Substantia nigra (tissue), 51 donors: ENCODE measurements at places on chromosomes 2 and 18.

GRCh38 chr2:193502363-193503035 lies 1307.8 kb upstream of the TMEFF2 start:
- DNase-seq: no peak

DNA sequence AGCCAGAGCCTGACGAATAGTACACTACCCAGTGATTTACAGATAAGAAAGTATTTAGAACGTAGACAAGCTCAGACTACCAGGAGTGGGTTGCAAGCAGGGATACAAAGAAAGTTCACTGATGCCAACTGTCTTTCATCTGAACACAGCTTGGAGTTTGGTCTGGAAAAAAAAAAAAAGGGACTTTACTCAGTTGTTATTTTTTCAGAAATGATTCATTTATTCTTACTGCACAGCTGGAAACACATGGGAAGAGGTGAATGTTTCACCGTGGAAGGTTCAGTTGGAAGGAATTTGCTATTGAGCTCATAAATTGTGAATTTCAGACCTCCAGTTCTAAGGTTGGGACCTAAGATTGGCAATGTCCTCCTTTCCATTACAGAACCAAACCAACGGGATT lies 259.7 kb downstream of the ETAA1 start:
- no peak for DNase-seq

DNA sequence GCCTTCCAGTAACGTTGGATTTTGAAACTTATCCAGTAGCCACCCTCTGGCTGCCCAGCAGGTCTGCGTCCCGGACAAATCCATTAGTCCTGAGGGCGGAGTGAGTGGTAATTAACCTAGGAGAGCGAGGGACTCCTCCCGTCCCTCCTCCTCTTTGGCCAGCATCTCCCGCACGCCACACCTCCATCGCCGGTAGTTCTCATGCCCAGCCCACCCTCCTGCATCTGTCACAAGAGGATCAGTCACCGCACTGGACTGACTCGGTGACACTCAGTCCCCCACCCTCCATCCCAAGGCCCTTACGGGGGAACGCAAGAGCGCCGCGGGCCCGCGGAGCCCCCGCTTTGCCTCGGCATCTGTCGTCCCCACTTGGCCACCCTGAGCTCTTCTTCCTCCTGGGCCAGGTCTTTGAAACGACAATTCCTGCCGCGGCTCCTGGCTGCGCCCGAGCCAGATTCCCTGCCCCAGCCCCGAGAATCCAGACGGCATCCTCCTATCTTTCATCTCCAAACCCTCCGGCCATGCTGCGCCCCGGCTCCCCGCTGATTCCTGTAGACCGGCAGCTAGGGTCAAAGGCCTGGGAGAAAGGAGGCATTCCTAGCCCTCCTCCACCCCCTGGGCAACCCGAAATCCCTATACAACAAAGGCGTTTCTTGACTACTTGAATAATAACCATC lies 77.5 kb downstream of the EIF2AK3 start:
- no peak for DNase-seq

- no peak for DNase-seq
Observed at GRCh38 chr2:231334981-231335380, 60.5 kb upstream of the B3GNT7 start.

- DNase-seq: no peak
Observed at GRCh38 chr18:67553437-67553836, 36.9 kb upstream of the DSEL start.

- DNase-seq: peak; percentile 68
Observed at GRCh38 chr2:45860136-45861121, 209.0 kb downstream of the PRKCE start.

DNA sequence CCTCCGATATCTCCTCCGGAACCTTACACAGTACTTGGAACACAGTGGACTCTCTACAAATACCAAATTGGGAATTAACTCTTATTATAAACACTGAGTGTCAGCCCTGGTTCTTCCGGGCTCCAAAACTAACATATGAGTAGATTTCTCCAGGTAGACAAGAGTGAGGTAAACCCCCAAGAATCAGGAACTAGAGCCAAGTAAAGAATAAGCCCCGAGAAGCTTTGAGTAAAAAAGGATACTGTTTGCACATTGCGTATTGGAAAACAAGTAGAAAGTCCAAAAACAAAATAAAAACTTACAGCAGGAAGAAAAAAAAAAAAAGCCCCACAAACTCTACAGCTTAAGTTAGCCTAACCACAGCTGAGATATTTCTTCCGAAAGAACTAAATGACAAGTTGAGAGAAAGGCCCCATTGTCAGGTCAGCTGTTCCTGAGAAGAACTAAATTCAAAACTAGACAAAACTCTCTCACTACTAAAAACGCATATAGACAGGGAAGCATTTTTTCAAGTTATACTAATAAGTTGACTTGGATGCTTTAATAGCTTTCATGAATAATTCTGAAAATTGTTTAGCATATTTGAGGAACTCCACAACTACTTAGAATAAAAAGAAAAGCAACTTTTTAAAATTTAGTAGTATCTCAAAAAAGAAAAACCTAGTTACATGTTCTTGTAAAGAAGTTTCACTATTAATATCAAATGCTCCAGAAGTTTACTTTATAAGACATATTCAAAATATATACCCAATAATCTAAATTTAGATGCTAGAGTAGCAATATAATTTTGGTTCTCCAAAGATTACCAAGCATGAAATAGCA lies 4.3 kb upstream of the HAAO start:
- no peak for DNase-seq

DNA sequence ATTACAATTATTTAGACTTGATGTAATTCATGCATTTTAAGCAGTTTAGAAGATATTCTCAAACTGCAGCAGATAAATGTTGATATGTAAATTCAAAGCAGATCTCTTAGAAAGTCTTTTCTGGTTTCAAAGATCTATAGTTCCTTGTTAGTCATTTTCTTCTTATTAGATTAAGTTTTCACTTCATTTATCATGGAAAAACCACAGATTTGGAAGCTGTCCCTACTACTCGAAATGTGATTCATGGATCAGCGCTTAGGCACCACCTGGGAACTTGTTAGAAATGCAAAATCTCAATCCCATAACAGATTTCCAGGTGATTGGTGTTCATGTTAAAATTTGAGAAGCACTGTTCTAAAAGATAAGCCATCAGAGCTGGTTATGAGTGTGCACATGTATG lies 92.8 kb upstream of the CDH2 start:
- no peak for DNase-seq

GRCh38 chr18:57660961-57661360 lies 39.3 kb upstream of the NARS1 start:
- DNase-seq: no peak

DNA sequence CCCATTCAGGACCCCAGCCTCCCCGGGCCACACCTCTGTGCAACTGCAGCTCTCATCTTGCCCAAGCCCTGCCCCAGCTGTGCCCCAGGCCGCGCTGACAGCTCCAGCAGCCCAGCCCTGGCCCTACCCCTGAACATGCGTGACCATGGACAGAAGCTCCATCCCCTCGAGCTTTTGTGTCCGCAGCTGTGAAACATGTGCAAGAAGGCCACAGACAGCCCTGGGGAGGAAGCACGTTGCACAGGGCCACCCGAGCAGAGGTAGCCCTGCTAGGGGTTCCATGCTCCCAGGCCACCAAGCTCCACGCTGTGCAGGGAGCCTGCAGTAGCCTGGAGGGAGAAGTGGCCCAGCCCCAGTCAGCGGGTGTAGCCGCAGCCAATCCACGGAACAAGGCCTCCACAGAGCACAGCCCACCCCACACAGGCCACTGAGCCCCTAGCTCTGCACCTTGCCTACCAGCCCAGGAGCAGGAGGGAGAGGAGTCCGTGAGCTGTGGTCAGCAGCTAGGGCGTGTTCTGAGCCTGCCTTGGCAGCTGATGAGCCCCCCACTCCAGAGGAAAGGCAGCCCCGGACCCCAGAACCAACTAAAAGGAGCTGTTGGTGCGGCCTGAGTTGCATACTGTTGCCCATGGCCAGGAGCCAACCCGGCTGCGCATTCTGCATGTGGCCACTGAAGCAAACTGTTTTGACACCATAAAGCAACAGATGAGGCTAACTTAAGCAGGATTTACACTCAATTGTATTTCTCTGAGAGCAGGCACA lies 184.0 kb downstream of the SEPTIN10 start:
- DNase-seq: no peak

DNA sequence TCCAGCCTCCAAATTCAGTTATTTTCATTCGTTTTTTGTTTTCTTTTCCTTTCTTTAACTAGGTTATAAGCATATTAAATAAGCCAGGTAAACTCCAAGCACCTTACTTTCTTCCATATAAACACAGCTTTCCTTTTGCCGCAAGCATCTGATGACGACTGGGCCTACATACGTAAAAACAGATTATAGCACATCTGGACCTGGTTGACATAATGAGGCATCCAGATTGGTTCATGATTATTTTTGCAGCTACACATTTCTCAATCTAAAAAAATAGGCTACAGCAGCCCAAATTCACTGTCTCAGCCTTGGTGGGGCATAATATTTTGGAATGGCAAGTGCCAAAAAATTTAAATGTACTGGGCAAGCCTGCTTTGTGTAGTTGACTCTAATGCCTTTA lies 7.7 kb downstream of the CYP1B1 start:
- no peak for DNase-seq

DNA sequence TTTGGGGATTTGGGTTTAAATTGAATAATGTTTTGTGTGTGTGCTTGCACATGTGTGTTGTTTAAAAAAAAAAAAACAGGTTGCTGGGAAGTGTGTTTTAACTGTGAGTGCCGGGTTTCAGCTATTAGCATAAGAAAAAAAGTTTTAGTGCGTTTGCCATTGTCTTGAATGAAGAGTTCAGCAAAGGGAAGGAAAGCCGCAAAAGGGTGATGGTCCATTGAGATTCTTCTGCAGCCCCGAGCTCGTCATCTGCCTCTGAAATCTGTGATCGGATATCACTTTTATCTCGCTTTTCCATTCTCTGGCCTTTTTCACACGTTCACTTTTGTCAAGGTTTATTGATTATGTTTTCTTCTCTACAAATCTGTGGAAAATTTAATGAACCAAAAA lies 4.7 kb downstream of the GLI2 start:
- no peak for DNase-seq

GRCh38 chr18:68417826-68418225 lies 297.1 kb downstream of the TMX3 start:
- DNase-seq: no peak

GRCh38 chr2:28659127-28659526 lies 92.5 kb upstream of the PPP1CB start:
- no peak for DNase-seq

DNA sequence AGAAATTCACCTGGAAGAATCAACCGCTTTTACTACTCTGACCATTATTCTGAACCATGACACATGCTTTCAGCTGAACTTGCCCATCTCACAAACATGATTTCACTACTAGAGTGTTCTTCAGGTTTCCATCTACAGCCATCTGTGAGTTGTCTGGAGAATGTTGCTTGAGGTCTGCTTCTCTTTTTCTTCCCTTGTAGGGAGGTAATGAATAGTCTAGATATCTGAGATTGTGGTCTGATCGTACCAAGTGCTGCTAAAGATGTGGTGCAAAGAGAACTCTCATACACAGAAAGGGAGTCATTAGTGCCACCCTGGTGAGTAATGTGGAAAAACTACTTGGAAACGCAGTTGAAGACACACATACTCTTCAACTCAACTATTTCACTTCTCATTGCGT lies 10.2 kb downstream of the SOWAHC start:
- DNase-seq: no peak

DNA sequence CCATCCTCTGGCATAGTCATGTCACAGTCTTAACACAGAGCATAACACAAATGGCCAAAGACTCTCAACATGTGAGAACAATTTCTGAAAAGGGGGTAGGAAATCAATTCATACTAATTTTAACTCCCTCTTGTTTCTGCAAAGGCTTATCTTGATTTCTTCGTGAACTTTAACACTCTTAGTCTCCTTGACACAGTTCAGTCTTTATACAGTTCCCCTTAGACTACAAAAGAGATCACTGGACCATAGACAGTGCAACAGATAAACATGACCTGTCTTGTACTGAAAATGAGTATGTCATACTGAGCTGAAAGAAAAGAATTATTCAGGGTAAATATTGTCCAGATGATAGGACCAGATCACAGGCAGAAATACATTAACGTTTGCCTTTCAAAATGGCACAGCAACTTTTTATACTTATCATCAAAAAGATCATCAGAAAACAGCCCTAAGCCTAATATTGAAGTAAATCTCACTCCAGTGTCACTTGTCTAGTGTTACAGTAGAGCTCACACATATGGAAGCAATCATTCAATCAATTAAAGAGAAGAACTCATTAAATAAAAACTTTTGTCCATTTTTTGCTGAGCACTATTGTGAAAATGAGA lies 56.4 kb upstream of the VRK2 start:
- no peak for DNase-seq

DNA sequence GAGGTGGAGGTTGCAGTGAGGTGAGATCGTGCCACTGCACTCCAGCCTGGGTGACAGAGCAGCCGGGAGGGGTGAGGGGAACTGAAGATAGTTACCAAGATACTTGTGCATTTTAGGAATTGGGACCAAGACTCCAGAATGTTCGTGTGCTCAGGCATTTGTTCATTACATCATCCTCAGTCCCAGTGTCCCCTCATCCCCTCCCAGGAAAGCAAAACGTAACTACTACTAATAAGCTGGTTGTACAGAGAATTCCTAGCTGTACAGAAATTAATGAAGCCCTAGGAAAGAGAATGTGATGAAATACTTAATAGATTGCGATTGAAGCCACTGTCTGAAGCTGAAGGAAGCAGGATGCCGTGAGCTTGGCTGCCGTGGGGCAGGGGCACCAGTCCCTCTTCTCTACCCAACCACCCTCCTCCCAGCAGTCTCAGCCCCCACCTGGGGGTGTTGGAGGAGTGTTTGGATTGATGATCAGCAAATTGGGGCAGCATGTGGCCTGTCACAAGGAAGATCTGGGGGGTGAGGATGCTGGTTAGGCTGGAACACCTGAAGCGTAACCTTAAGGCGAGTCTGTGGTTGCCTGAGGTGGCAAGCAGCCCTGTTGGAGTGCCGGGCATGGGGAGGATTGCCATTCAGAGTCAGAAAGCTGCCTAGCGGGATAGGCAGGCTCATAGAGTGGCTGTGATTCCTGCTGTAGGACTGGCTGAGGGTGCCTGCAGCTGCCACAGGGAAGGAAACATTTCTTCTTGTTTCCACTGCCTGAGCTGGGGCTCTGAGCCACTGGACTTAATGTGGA lies 140.9 kb downstream of the SH3RF3 start:
- DNase-seq: no peak
